Activated CD4-positive, alpha-beta T cell treated with anti-CD3 and anti-CD28 coated beads for 24 hours (primary cell): ENCODE measurements at places on chromosomes 16 and 17.

- DNase-seq: no peak
Measured at GRCh38 chr16:86994651-86995171, 322.5 kb downstream of the C16orf95 start.

GRCh38 chr17:72388765-72389473, 268.1 kb downstream of the SOX9 start:
- no peak for DNase-seq

DNA sequence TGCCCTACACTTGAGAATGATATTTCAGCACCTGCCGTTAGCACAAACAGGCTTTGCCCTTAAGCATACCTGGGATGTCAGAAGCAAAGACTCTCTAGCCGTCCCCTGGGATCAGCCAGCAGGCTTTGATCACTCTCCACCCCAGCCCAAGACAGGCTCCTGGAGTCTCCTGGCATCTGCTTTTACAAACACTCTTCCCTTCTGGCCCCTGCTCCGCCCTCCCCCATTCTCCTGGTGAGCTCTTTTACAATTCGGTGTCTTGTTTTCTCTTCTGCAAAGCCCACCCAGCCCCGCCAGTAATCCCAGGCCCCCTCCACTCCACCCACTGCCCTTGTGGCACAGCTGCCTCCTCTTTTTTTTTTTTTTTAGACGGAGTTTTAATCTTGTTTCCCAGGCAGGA, 50.4 kb downstream of the KATNIP start:
- DNase-seq: no peak

DNA sequence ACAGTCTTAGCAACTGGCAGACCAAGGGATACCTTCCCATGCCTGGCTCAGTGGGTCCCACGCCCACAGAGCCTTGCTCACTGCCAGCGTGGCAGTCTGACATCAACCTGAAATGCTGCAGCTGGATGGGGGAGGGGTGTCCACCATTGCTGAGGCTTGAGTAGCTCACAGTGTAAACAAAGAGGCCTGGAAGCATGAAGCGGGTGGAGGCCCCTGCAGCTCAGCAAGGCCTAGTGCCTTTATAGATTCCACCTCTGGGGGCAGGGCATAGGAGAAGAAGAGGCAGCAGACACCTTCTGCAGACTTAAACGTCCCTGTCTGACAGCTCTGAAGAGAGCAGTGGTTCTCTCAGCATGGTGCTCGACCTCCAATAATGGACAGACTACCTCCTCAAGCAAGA, 263.2 kb downstream of the KIF2B start:
- DNase-seq: no peak

GRCh38 chr17:64024215-64024654, 3.8 kb upstream of the ICAM2 start:
- DNase-seq: no peak

DNA sequence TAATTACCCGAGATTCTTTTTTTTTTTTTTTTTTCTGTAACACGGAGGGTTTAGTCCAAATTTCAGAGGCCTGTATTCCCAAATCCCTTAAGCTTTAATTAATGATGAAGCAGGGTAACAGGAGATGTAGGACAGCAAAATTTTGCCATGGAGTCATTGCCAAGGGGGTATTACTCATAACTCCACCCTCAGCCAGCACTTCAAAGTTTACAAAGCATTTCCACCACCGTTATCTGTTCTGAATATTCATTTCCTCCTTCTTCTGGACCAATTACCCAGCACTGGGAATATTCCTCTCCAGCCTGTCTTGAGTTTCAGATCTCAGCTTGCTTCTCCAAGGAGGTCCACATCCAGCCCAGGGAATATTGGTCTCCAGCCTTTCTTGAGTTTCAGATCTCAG, 747.5 kb upstream of the EEF2KMT start:
- DNase-seq: no peak

DNA sequence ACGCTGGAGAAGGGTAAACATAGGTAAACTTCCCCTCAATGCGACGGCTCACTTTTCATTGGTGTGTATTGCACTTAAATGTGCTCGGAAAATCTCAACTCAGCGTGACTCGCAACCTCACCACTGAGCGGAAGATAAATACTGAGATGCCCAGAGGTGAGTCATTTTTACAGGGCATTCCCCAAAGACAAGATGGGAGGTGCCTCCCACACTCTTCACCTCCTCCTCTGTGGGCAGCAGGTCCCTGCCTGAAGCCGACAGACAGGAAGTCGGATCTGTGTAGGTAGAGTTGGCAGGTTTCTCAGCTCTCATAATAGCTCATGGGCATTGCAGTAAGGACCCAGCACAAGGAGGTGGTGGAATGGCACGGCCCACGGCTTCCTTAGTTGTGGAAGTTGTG, 274.6 kb upstream of the HSBP1 start:
- DNase-seq: no peak

DNA sequence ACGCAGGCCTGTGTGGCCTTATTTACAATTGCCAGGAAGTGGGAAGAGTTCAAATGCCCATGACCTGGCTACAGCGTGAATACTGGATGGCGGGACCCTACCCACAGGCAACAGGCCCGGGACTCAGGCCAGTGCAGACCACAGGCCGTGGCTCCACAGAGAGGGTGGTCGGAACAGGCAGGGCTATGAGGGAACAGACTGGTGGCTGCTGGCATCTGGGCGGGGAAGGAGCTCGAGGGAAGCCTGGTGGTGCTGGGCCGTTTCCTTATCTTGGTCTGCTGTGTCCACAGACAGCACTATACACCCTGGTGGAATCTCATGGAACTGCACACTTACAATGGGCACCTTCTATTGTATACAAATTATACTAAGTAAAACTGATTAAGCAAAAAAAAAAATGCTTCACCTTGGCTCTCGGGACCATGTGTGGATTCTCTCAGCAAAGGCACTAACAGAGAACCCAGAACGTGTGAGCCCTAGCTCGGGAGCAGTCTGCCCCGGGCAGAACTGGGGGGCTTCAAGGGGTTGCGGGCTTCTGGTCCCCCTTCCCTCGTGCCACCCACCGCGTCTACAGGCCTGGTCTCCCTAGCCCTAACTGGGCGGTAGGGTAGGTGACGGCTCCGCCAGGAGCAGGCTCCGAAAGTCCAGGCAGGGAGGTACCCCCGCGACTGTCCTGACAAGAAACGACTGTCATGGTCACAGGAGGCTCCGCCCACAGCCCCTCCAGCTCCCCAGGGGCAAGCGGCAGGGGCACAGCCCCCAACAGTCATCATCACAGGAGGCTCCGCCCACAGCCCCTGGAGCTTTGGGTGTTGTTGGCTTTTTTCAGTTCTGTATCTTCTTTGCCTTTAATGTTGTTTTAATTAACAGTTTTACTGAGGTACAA, 21.8 kb downstream of the CEP131 start:
- DNase-seq: no peak

DNA sequence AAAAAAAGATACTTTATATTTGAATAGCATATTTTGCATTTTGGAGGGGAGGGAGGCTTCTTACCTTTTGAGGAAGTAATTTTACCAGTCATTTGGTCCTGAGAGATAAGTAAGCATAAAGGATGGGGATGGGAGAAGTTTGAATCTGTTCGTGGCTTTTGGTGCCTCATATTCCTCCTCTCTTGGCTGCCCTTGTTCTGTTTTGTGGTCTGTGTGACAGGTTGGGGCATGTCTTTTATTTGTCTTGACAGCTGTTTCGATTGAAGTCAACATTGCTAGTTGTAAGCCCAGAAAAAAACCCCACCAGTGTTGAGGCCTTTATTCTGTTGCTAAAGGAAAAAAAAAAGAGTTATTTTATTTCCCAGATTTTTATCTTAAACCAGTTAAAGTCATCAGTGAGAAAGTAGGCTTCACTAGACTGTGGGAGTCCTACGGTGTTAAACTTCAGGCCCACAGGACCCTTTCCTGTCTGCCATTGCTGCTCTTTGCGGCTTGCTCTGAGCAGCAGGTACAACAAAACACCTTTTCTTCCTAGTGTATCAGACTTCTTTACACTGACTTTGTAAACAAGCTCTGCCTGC, 11.4 kb downstream of the SLC7A6 start:
- no peak for DNase-seq

DNA sequence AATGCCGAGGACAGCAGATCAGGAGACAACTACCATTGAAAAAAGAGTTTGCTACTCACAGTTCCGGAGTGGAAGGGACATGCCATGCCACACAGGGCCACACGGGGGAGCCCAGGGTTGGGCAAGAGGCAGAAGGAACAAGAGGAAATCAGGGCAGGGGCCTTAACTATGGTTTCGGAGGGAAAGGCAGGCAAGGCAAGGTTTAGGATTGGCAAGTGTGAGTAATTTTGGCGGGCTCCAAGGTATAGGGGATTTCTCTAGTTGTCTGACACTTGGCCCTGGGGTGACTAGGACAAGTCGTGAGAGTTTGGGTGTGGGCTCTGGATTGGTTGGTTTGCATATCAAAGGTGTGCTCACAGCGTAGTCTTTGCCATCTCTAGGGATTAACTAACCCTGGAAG, 27.0 kb upstream of the NTN1 start:
- DNase-seq: peak; percentile 67

- no peak for DNase-seq
Measured at GRCh38 chr17:28567604-28568003, 3.7 kb downstream of the PIGS start.

DNA sequence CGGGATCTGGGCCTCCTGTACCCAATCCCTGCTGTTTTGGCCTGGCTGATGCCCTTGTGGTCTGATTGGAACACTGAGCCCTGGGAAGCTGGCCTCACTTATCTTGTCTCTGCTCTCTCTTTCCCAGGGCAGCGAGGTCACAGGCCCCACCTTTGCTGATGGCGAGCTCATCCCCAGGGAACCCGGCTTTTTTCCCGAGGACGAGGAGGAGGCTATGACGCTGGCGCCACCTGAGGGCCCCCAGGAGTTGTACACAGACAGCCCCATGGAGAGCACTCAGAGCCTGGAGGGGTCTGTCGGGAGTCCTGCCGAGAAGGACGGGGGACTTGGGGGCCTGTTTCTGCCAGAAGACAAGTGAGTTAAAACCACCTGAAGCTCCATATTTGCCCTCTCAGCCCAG, 126.0 kb downstream of the RAB11FIP4 start:
- no peak for DNase-seq

- no peak for DNase-seq
Measured at GRCh38 chr17:36686123-36686669, 84.8 kb downstream of the MRM1 start.

DNA sequence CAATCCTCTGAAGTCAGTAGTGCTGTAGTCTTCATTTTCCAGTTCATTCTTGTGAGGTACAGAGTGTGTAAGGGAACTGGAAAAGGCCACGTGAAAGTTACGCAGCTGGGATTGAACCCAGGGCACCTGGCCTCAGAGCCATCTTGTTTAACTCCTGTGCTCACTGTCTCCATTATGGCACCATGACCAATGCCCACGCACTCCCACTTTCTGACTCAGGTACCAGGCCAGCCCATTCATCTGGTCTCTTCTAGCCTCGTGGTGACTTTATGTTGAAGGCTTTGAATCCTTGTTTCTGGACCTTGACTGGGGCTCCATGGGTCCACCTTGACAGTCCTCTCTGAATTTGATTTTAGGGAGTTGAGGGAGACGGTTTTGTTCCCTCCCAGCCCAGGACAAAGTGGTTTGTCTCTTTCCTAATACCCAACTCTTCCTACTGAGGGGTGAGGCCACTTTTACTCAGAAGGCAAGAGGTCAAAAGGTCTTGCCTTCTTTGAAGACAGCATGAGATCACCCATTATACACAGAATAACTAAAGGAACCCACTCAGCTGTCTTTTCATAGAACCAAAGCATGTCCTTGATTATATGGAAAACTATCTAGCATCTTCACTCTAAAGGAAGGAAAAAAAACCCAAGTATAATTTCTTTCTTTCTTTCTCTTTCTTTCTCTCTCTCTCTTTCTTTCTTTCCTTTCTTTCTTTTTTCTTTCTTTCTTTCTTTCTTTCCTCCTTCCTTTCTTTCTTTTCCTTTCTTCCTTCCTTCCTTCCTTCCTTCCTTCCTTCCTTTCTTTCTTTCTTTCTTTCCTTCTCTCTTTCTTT, 50.0 kb downstream of the OTOA start:
- DNase-seq: no peak

GRCh38 chr17:61366076-61366714, 33.4 kb upstream of the TBX2 start:
- DNase-seq: no peak

DNA sequence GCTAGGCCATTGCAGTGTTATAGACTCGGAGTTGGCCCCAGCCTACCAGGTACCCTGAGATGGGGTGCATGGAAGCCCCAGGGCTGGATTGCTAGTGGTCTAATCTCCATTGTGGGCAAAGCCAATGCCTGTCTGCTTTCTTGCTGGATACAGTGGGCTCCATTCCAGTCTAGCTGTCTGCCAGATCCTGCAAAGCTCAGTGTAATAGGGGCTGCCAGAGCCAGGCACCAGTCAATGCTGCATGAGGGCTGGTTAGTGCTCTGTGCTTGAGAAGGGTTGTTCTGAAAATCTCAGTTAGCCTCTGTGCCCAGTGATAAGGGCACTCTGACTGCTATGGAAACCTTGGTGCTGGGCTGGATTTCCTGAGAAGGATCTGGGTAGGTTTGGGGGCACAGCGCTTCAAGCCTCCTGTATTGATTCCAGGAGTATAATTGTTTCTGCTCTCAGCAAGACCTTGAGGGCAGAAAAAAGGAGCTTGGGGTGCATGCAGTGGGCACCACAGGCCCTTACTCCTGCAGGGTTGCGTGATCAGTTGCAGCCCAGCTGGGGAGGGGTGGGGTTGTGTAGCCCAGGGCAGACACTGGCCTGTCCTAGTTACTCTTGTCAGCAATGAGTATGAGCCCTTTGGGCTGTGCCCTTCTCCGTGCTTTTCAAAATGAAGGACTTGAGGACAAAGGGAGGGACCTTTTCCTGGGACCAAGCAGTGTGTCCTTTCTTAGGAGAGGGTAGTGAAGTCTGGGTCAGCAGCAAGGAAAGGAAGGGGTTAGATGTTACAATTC, 19.0 kb downstream of the SMPD3 start:
- no peak for DNase-seq

DNA sequence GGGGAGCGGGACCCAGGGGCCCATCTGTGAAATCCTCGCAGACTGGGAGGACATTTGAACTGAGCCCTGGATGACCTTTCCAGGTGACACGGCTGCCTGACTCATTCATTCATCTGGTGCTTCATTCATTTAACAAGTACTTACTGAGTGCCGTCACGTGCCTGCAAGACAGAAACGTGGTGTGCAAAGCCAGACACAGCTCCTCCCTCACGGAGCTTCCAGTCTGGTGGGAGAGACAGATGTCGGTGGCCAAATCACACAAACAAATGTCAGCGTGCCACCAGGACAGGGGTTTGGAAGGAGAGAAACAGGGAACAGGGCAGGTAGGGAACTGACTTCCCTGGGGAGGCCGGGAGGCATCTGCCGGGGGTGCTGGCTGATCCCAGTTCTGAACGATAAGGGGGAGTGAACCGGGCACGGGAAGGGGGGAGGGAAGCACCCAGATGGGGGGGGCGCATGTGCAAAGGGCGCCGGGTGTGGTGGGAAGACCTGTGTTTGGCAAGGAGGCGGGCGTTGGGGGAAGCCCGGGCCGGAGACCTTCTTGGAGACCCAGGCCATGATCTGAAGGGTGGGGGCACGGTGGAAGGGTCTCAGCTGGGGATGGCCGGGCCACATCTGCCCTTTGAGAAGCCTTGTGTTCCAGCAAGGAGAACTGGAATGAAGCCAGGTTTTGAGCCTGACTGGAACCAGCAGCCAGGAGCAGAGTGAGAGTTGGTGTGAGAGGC, 93.6 kb upstream of the CIBAR2 start:
- no peak for DNase-seq

- no peak for DNase-seq
Measured at GRCh38 chr17:65588181-65588808, 26.8 kb upstream of the AXIN2 start.

GRCh38 chr16:89958068-89958467, 9.5 kb downstream of the DEF8 start:
- no peak for DNase-seq

- no peak for DNase-seq
Measured at GRCh38 chr16:69089091-69089910, 16.2 kb upstream of the HAS3 start.
